Stimulated activated CD4-positive, alpha-beta T cell treated with anti-CD3 and anti-CD28 coated beads, Interleukin-4, amount 100 ng/mL, for 4 hours (primary cell): ENCODE measurements at places on chromosomes 5 and 9.

- no peak for DNase-seq
These were observed 67.8 kb downstream of the EBF1 start for GRCh38 chr5:159031915-159032314.

DNA sequence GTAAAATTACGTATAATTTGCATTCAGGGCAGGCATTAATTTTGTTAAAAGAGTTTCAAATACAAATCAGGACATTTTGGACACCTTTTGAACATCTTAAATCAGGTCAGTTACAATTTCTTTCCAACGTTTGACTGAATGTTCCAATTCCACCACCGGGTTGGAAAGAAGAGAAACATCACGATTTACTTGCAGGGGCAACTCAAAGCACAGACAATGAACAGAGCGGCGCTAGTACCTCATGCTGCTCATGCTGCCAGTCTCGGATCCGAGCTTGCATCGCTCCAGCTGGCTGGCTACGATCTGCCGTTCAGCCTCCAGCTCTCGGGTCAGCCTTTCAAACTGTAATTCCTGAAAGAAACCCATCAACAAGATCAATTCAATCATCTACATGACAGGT is 339.5 kb downstream of the CTNND2 start:
- DNase-seq = no peak

- DNase-seq = no peak
These were observed 811.0 kb downstream of the NR2F1-AS1 start for GRCh38 chr5:92769978-92770377.

- no peak for DNase-seq
These were observed 180.5 kb downstream of the NFIB start for GRCh38 chr9:14133394-14133793.

GRCh38 chr5:103389846-103390245 is 131.3 kb downstream of the MACIR start:
- DNase-seq = no peak

DNA sequence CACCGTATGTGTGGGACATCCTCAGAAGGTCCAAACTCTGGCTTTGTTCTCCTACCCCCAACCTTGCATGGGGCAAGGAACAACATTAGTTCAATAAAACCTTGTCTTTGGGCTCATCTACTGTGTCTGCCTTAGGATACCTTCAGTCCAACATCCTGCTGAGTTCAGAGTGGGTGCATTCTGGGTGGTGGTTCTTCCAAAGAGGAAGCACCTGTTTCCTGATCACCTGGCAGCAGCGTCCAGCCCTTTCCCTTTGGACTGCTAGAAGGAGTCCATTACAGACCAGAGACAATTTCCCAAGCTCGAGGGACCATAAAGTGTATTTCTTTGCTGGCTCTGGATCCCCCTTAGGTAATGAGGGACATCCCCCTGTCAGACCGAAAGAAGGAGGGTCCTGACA is 154.1 kb downstream of the SEMA6A start:
- DNase-seq = no peak

DNA sequence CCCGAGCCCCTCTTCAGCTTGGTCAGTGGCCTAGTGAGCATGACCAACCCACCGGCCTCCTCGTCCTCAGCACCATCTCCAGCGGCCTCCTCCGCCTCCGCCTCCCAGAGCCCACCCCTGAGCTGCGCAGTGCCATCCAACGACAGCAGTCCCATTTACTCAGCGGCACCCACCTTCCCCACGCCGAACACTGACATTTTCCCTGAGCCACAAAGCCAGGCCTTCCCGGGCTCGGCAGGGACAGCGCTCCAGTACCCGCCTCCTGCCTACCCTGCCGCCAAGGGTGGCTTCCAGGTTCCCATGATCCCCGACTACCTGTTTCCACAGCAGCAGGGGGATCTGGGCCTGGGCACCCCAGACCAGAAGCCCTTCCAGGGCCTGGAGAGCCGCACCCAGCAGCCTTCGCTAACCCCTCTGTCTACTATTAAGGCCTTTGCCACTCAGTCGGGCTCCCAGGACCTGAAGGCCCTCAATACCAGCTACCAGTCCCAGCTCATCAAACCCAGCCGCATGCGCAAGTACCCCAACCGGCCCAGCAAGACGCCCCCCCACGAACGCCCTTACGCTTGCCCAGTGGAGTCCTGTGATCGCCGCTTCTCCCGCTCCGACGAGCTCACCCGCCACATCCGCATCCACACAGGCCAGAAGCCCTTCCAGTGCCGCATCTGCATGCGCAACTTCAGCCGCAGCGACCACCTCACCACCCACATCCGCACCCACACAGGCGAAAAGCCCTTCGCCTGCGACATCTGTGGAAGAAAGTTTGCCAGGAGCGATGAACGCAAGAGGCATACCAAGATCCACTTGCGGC is 1.8 kb downstream of the EGR1 start:
- DNase-seq = no peak

GRCh38 chr9:84781931-84782866 is 112.7 kb downstream of the NTRK2 start:
- no peak for DNase-seq

- no peak for DNase-seq
These were observed 59.0 kb downstream of the MAP1B start for GRCh38 chr5:72166070-72166979.

- peak; percentile 64 for DNase-seq
These were observed 17.7 kb upstream of the AKNA start for GRCh38 chr9:114405294-114406034.

DNA sequence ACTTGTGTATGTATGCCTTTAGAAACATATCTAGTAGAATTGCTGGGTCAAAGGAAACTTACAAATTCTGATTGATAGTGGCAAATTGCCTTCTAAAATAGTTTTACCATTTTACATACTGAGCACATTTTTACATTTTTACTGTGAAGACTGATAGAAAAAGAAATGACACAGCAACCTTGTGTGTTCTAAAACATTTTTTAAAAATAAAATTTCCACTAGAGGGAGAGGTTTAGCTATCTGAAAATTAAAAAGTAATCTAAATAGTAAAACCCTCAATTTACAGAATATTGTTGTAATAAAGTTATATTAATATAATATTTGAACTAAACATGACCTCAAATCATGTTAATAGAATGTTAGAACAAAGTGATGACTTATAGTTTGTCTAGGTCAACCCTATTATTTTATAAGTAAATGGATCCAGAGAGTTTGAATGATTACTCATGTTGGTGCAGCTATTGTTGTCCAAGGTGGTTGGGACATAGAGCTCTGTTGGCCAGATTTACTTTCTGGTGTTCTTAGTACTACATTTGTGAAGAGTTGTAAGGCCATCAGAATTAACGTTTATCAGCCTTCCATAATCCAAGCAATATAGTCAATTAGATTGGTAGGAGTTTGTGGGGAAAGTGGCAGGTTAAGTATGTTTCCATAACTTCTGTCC is 17.2 kb downstream of the CENPP start:
- no peak for DNase-seq

- DNase-seq = no peak
These were observed 7.0 kb downstream of the MAMDC4 start for GRCh38 chr9:136858844-136859757.

- DNase-seq = no peak
These were observed 132.8 kb downstream of the MACROH2A1 start for GRCh38 chr5:135266303-135266635.
